GM12891 (cell line): ENCODE measurements at places on chromosomes 12 and 14.

GRCh38 chr14:36579573-36580140 lies 2.8 kb downstream of the NKX2-8 start:
- no peak for DNase-seq

DNA sequence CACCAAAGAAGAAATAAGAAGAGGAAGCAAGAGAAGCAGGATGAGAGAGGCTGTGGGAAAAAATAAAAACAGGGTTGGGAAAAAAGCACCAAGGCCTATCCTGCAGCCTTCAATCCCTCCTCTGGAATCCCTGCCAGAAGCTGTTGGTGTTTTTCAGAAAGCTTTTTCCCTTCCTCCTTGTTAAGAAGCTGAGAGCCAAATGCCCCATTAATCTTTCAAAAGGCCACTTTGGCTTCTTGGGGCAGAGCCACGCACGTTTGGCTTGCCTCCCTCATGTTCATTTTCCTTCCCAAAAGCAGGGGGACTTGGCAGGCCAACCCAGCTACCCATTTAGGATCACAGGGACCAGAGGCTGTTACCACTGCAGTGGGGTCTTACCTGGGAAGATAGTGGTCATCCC lies 365.3 kb downstream of the NUAK1 start:
- no peak for DNase-seq

GRCh38 chr12:85036733-85037132 lies 582 bp downstream of the LRRIQ1 start:
- DNase-seq = no peak

DNA sequence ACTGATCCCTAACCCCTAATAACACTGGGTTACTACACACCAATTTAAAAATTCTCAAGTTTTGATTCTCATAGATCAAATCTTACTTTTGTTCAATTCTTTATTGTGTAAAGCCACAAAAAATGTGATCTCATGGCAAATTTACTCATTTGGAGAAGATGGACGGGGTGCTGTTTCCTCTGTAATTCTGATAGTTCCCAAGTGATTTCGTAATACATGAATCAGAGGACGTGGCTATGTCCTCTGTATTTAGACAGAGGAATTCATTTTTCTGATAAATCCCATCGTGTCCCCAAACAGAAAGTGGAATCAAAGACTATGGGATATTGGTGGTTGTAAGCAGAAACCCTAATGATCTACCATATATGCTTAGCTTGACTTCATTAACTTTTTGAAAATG lies 76.6 kb upstream of the GNG2 start:
- DNase-seq = no peak

- no peak for DNase-seq
Measured at GRCh38 chr14:35044939-35045797, 904 bp upstream of the FAM177A1 start.

GRCh38 chr14:90695997-90696660 lies 120.1 kb downstream of the TTC7B start:
- DNase-seq = no peak

GRCh38 chr14:100388103-100389054 lies 65.2 kb downstream of the SLC25A47 start:
- DNase-seq = no peak

- DNase-seq = no peak
Measured at GRCh38 chr12:76471579-76471978, 88.0 kb downstream of the OSBPL8 start.

DNA sequence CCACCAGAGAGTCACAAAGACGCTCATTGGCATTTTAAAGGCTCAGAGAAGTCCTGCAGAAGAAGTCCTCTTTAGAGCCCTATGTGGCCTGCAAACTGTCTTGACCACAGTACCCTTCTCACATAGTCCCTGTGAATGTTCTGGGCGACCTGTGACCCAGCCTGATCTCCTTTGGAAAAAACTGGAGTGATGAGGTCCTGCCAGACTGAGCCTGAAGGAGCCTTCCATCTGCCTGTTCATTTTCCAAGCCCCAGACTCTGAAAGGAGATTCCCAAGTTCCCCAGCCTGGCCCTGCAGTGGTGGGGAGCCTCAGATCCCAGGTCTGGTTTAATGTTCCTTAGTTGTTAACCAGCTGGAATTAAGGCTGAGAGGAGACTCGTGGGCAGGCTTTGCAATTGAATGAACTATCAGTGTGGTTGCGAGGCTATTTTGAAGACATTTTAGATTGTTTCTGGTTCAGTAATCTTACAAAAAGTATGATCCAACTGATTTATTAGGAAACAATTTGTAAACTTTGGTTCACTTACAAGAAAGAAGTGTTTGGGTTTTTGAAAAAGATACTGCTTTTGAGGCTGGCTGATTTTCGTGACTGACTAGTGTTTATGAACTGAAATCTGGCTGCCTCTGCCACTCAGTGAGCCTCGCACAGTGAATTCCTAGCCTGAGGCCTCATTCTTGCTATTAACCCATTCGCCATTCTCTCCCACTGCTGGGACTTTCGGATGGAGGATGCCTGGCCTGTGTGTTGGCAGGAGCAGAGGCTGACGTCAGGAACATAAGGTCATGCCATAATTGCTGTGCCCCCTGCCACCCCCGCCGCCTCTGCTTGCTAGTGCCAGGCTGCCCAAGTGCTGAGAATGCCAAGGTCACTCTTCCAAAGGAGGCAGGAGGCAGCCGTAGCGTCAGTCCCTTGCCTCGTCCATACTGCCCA lies 249.0 kb downstream of the CACNA1C start:
- DNase-seq = no peak

DNA sequence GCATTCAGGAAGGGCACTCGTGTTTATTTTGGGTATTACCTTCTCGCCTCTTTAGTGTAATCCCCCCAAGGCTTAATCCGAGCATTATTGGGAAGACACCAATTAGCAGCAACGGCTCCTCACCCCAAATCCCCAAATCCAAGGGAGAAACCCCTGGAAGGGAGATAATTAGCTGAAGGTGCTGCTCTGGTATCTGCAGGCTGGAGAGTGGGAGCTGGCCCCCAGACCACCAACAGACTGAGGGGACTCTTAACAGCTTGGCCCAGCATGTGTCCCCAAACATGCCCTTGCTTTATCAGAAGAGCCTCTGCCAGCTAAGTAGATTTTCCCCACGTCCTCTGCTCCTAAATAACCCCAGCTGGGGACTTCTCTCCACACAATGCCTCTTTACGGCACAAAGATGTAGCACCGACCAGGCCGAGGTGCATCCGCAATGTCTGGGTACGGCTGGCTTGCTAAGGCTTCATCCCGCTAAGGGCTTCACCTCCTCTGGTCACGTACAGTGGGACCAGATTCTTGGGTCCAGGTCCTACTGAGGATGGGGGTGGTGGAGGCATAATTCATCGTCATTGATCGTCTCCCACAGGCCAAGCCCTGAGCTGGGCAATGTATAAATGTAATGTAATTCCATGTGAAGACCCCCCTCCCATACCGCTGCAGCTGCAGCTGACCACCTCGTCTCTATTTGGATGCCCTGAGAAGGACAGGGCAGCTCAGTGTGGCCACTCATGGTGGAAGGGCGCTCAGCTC lies 123.7 kb upstream of the GSC start:
- no peak for DNase-seq

DNA sequence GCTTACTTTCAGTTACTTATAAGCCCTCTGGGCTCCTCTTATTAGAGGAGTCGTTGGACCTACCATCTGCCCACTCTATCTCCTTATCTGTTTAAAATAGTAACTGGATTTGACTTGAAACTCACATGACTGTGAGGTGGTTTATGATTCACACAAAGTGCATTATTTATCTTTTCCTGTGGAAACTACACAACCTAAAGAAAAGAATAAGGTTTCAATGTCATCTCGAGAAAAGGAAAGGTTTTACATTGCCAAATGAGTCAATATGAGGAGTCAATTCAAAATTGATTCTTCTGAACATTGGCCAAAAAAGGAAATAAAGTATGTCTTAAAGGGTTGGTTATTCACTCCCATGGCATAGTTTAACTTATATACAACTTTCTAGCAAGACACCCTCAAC lies 225.0 kb upstream of the G2E3 start:
- DNase-seq = no peak

- no peak for DNase-seq
Measured at GRCh38 chr12:45615268-45615667, 114.2 kb upstream of the ARID2 start.

DNA sequence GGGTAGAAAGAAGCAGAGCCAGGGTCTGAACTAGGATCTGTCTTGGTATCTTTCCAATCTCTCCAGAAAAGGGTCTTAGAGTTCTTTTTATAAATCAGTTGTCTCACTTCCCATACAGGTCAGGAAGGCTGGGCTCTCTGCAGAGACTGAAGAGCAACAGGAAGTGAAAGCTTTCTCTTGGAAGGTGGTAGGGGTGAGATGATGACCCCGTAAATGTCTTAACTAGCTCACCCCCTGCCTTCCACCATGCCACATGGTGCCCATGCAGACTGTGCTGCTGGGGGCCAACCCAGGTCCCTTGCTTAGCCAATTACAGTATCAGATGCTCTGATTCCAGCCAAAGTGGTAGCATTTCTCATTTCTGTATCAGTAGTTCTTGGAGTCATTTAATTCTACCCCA lies 17.6 kb upstream of the RASSF8 start:
- no peak for DNase-seq

GRCh38 chr12:113242026-113242418 lies 20.8 kb downstream of the TPCN1 start:
- DNase-seq = no peak

DNA sequence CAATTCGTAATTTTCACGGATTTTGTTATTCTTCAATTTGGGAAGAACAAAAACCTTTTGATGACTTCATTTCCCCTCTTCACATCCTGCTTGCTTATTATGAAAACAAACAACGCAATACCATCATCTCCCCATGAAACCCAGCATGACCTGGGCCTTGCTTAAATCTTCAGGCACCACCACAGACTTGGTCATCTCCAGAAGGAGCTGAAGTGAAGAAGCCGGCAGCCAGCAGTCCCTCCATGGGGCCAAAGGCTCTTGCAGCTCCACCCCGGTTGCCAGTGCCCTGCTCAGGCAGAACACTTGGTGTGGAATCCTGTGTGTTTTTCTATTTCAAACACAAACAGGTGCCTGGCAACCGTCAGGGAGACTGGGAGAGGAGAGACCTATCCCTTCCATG lies 982.9 kb upstream of the TMEM132C start:
- no peak for DNase-seq

DNA sequence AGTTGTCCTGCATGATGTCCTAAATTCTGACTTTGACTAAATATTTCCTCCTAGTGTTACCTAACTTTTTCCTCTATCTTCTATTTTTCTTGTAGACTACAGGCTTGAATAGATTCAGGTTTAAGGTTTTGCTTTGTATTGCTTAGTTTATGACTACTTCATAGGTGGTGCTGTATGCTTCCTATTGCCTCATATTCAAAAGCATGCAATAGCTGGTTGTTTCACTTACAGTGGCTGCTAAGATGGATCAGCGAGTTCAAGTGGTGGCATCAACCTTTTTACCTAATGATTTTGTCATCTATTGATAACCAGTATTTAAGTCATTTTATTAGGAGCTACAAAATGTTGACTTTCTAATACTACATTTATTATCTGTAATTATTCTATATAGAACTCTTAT lies 36.3 kb upstream of the BICD1 start:
- DNase-seq = no peak

DNA sequence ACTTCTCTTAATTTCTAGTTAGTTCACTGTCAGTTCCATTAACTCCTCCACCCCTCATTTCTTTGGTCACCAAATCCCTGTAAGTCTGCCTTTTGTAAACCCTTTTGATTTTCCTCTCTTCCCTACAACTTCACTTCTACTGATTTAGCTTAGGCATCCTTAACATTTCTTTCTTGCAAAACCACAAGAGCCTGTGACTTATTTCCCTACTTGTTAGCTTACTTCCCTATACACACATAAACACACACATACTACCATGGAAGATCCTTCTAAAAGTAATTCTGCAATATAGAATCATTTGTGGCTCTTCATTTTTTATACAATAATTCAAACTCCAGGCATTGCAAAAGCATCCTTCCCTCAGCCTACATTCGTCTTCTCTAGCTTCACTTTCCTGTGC lies 494.3 kb upstream of the USP15 start:
- DNase-seq = no peak

DNA sequence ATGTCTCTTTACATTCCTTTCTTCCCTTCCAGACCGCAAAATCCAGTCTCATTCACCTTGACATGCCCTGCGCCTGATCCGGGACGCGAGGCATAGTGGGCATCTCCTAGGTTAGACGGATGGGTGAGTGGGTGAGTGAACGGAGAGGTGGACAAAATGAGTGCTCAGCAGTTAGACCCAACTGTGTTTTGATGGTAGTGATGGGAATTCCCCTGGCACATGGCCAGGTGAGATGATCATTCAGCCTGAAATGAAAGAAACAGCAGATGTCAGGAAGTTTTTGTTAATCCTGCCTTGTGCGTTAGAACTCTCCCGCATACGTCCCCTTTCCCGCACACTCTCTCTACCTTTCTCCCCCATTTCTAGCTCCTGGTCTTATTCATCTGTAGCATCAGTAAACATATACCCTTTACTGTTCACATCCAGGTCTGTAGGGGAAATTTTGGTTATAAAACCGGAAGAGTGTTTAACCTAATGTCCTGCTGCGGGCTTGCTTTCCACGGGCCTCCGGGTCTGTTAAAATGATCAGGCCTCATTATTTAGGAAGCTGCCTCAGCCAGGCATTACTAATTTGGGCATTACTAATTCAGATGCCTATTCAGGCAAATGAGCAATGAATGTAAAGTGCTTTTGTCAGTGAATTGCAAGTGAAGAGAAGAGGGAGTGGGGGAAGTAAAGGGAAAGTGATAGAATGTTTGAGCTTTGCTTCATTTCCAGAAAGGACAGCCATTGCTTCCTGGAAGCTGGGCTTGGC lies 172.8 kb downstream of the ETV6 start:
- DNase-seq = no peak

DNA sequence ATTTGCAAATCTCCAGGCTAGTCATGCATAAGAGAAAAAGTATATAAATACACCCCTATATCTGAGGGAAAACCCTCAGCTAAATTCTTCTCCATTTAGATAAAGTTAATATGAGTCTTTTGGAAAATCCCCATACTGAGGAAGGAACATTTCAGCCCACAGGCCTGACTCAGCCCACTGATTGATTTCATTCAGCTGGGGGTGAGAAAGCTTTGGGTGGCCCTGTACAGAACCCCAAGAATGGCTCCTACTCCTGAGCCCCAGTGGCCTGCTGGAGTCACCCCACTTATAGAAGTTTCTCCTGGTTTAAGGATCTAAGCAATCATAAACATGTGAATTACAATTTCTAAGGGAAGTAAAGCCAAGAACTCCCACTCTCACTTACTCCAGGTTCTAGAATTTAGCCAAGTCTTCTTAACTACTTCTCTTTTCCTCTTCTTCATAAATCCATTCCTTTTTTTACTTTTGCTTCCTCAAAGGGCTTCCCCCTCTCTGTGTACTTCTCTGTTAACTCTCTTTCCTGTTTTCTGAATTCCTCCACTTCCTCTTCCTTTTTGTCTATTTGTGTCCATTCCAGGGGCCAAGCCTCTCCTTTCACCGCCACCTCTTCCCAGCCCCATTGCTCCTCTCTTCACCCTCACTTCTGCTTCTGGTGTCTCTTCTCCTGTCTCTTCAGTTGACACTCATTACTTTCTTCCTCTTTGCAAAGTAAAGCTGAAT lies 21.0 kb downstream of the RTN1 start:
- DNase-seq = no peak

- DNase-seq = no peak
Measured at GRCh38 chr14:50333014-50333509, 20.9 kb downstream of the DMAC2L start.

- no peak for DNase-seq
Measured at GRCh38 chr12:120032242-120032641, 43.2 kb downstream of the BICDL1 start.
